ENCODE measurements at places on chromosomes 2 and 18.
A peak's percentile ranks its signal among the peaks of the same experiment; 100 is the strongest.

- DNase-seq, result no peak
Observed at GRCh38 chr2:212264187-212264586, 274.4 kb downstream of the ERBB4 start.

DNA sequence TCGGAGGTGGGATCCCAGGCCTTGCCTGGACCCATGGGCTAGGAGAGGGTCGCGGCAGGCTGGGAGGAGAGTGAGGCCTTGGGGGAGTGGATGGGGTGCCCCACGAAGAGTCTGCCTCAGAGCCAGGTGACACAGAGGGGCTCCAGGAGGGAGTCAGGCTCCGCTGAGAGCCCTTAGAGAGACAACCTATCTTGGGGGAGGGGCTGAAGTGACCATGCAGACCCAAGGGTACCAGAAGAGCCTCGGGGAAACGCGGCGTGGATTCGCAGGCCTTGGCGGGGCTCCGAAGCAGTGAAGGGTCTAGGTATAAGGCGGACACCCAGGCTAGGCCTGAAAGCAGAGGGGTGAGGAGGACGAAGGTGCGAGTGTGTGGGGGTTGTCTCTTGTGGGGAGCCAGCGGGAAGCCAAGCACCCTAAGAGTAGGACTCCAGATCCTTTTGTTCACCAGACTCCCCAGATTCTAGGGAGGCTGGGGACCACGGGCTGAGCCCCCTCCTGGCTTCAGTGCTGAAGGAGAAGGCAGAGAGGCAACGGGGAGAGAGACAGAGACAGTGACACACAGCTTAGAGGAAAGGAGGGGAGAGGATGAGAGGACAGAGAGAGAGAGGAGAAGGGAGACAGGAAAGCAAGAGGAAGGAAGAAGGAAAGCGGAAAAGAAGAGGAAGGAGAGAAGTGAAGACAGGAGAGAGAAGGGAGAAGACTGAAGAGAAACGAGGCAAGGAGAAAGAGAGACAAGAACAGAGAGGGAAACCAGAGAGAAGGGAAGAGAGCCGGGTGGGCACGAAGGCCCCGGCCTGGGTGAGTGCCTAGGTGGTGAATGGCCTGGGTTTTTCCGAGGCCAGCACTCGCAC, 1.1 kb upstream of the HOXD11 start:
- DNase-seq, result no peak

GRCh38 chr2:44964752-44965236, 23.3 kb downstream of the SIX3 start:
- DNase-seq, result peak; percentile 12

DNA sequence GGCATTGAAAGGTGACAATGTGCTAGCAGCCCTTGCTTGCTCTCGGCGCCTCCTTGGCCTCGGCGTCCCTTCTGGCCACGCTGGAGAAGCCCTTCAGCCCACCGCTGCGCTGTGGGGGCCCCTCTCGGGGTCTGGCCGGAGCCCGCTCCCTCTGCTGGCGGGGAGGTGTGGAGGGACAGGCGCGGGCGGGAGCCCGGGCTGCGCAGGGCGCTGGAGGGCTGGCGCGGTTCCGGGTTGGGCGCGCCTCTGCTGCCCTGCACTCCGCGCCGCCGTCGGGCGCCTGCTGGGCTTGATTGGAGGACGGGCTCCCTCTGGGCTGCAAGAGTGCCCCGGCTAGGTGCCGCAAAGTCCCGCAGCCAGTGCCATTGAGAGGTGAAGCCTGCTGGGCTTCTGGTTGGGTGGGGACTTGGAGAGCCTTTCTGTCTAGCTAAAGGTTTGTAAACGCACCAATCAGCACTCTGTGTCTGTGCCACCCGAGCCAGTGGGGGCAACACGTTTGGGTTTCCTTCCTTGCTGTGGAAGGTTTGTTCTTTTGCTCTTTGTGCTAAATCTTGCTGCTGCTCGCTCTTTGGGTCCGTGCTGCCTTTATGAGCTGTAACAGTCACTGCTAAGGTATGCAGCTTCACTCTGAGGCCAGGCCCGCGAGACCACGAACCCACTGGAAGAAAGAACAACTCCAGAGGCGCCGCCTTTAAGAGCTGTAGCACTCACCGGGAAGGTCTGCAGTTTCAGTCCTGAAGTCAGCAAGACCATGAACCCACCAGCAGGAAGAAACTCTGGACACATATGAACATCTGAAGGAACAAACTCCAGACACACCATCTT, 14.8 kb upstream of the IMP4 start:
- no peak for DNase-seq
